ENCODE measurements at places on chromosomes 6 and 20.

DNA sequence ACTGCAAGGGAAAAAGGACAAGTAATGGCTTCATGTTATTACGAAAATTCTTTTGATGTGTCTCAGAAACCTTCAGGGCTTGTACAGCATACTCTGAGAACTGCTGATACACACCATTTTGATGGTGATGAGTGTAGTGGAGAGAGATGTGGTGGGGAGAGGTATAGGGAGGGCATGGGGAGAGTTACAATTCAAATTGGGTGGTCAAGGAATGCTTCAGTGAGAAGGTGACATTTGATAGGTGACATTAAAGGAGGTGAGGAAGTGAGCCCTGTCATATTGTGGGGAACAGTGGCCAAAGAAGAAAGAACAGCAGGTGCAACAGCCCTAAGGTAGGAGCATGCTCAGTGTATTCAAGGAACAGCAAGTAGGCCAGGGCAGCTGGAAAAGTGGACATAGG lies 318.9 kb downstream of the CLIC5 start:
- DNase-seq, result no peak

DNA sequence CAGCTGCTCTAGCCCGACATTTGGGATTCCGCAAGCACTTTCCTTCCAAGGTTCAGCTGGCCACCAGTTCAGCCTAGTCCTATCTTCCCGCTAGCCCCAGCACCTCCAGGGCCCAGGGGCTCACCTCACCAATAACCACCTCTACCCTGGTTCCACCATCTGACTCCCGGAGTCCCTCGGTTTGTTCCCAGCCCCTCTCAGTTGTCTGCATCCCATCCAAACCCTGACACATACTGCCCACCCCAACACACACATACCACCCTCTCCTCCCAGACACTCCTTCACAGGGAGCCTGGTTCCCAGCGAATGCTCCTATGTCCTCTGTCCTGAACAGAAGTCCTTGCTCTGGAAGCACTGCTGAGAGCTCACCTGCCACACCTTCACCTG lies 418 bp downstream of the TNXB start:
- no peak for DNase-seq

DNA sequence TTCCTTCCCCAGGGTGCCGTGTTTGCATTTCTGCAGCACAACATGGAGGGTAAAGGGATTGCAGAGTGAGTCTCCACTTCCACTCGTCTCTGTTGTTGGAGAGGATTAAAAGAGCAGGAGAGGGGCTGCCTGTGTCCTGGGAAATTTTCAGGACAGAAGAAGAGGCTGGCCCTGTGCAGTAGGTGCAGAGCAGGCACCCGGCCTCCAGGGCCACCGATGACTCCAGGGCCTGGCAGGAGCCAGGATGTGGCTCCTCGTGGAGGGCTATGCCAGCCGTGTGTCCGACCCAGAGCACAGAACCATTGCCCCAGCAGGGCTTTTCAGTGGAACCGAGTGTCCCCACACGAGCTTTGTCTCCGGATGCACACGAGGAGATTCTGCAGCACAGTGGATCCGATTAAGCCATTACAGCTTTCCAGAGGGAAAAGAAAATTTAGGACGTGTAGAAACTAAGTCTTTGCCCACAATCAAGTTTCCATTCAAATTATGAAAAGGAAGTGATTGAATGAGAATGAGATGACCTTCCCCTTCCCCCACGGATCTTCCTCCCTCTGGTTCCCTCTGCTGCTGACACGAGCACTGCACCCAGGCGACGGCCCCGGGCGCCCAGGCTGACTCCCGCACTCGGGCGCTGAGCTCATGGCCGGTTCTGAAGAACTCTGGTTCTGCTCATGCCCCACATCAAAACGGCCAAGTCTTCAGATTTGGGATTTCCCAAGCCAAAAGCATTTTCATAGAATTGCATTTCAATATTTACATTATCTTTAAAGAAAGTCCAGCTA lies 43.1 kb upstream of the UNC93A start:
- no peak for DNase-seq

DNA sequence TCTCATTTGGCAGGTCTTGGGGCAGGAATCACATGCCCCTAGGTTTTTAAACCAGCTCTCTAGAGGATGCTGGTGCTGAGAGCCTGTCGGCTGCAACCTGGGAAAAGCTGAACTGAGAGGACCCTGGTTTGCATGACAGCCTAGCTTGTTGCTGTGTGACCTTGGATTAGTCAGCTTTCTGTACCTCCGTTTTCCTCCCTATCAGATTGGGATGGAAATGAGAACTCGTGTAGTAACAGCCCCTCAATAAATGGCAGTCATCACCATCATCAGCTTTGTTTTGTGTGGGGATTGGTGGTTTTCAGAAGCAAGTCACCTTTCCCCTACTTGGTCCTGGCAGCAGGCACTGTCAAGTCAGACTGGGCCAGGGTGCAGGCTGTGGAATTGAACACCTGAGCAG lies 75.2 kb upstream of the MYL9 start:
- no peak for DNase-seq

GRCh38 chr6:146408583-146408982 lies 135.1 kb upstream of the RAB32 start:
- DNase-seq, result no peak

- no peak for DNase-seq
These were observed 115.8 kb upstream of the MAP7 start for GRCh38 chr6:136666041-136666440.

DNA sequence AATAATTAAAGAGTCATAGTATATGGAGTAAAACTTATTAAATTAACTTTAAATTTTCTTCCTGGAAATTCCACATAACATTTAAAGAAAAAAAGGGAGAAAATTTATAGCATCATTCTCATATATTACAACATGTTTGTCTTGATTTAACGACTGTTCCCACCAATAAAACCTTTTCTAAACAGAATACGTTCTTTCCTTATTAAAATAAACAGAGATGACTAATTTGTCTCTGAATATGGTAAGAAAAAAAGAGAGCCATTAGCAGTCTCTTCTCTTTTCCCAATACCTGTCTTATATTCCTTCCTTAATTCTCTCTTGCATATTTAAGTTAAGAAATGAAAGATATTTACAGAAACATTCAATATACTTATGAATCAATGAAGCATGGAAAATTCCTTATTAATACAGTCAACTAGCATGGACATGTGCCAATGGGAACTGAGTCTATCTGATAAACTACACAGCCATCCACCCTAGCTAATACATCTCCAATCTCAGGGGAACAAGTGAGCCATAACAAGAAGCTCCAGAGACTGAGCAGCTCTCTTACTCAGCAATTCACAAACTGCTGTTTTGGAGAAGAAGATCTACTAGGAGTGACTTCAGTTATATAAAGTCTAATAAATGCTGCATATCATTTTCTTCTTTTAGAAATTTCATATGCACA lies 347.1 kb upstream of the MANEA start:
- no peak for DNase-seq

- no peak for DNase-seq
These were observed 98.1 kb downstream of the MYLK4 start for GRCh38 chr6:2652611-2653010.

DNA sequence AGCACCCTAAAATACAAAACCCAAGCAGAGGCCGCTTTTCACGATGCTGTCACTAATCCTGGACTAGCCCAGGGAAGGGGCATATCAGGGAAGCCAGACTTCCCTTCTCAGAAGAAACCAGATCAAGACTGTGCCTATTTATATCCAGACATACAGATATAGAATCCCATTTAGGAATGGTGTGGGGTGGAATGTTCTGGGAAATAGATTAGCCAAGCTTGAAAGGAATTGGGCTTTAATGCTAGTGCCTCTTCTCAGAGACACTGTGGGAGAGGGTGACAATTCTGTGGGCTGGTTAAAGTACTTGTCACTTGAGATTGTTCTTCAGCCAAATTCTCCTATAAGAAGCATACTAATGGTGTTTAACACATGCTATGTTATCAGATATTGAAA lies 45.5 kb downstream of the SNAP25 start:
- no peak for DNase-seq

GRCh38 chr20:50335105-50335504 lies 144.5 kb downstream of the CEBPB start:
- no peak for DNase-seq

GRCh38 chr6:38290133-38290799 lies 349.5 kb downstream of the BTBD9 start:
- no peak for DNase-seq

DNA sequence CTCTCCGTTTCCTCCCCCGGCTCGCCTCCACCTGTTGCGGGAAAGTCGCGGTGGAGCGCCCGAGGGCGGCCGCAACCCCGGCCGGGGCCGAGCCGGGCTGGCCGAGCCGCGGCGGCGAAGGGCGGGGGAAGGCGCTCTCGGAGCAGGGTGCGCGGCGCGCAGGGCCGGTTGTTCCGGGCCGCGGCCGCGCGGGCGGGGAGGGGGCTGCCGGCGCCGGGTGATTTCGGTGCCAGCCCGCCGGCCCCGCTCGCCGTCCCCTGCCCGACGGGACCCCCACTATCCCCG lies 235 bp downstream of the MAP7 start:
- no peak for DNase-seq

DNA sequence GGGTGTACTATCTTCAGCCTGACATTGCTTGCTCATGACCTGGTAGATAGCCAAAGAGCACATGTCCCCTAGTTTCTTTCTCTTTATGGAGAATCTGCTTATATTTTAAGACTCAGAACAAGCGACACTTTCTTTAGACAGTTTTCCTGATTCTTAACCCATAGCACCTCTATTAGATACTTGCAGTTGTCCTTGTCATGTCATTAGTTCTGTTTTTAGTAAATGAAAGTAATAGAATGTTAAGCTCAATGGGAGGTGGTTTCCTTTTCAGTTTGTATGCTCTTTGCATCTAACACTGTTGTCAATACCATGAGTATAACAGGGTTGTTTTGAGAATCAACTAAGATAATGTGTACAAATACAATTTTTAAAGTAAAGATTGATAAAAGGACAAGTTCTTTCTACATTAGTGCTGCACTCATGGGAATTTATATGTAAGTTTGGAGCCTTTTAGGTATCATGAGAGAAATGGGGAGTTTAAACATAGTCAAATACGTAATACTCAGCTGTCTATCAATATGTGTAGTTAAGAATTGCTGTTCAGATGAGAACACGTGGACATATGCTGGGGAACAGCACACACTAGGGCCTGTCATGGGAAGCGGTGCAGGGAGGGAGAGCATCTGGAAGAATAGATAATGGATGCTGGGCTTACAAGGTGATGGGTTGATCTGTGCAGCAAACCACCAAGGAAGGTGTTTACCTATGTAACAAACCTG lies 124.3 kb downstream of the GRM1 start:
- no peak for DNase-seq

GRCh38 chr20:24838546-24839535 lies 110.2 kb upstream of the CST7 start:
- no peak for DNase-seq

- DNase-seq, result no peak
These were observed 417.8 kb downstream of the CDC5L start for GRCh38 chr6:44805238-44805846.

DNA sequence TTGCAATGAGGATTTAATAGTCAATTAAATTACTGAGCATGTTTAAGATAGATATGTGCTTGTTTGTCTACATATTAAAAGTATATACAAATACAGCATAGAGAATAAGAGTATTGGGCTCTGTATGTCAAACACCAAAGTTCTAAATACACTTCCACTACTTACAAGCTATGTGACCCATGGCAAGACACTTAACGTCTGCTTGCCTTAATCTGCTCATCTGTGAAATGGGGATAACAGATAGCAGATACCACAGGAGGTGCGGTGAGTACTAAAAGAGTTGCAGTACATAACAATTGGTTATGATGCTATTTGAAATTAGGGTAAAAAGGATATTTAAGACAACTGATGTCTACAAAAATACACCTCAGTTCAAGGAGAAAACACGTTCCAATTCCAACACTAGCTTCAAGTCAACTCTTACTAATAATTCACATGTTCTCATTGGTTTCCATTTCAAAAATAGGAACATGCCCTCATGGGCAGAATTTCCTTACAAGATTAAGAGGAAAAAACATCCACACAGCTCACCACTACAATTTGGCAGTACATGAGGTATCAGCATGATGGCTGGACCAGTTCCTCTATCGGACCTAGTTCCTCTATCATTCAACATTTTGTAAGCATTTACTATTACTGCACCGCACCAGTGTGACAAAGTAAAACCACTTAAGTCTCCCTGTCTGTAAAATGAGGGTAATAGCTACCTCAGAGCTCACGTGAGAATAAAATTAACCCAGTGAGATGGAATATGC lies 101.1 kb downstream of the SMLR1 start:
- DNase-seq, result no peak

DNA sequence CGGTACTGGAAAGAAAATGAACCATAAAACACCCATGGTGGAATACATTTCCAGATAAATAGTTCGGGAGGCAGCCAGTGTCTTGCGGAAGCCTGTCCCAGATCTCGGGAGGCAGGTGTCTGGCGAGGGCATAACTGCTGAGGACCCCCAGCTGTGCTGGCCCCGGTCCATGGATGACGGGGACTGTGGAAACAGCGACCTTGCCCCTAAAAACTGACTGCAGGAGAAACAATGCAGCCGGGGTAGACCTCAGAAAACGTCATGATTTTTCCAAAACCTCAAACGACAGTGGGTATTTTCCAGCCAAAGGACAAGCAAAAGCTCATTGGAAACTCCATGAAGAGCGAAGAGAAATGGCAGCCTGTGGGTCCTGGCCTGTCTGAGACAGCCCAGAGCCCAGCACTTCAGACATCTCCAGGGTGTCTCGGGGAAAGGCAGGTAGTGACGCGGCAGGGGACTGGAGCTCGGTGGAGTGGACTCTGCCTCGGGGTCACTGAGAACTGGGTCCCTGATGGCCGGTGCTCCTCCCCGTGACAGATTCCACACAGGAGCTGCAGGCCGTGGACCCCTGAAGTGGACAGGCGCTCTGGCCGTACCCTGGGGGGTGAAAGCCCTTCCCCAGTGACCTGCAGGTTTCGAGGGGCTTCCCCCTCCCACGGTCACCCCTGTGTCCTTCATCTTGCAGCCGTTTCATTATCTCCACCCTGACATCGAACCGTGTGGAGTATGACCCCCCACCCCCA lies 188.6 kb downstream of the SYNDIG1 start:
- DNase-seq, result no peak

GRCh38 chr20:652615-653109 lies 338 bp downstream of the SRXN1 start:
- no peak for DNase-seq

- DNase-seq, result no peak
These were observed 65.3 kb downstream of the CTNNBL1 start for GRCh38 chr20:37759052-37759553.

GRCh38 chr6:16982807-16983206 lies 119.0 kb upstream of the STMND1 start:
- DNase-seq, result no peak

GRCh38 chr6:169906004-169906687 lies 154.7 kb downstream of the ERMARD start:
- DNase-seq, result no peak

GRCh38 chr6:131258010-131258652 lies 122.9 kb downstream of the AKAP7 start:
- DNase-seq, result no peak

Measured in activated CD4-positive, CD25-positive, alpha-beta regulatory T cell treated with anti-CD3 and anti-CD28 coated beads, Interleukin-2, amount 50 U/mL, for 16 hours (primary cell).